ENCODE measurements at places on chromosomes 7 and 10.

DNA sequence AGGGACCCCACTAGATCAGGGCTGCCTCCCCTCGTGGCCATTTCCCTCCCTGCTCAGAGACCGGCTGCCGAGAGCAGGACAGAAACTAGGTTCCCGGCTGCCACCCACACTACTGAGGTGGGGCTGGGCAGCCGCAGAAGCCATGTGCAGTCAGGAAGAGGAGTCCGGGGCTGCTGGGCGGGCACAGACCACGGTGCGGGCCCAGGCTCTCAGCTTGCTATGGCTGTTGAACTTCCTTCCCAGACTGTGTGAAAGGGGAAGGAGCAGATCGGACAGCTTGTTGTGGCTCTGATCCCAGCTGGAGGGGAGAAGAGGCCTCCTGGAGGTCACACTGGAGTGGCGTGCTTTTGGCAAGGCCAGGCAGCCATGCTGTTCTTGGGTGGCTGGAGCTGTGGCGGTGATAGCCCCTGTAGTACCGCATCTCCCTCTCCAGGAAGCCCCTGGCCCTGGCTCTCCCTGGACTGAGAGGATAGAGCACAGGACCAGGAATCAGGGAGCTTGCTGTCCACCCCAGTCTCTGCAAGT, 56.8 kb downstream of the HK1 start:
- DNase-seq: no peak

DNA sequence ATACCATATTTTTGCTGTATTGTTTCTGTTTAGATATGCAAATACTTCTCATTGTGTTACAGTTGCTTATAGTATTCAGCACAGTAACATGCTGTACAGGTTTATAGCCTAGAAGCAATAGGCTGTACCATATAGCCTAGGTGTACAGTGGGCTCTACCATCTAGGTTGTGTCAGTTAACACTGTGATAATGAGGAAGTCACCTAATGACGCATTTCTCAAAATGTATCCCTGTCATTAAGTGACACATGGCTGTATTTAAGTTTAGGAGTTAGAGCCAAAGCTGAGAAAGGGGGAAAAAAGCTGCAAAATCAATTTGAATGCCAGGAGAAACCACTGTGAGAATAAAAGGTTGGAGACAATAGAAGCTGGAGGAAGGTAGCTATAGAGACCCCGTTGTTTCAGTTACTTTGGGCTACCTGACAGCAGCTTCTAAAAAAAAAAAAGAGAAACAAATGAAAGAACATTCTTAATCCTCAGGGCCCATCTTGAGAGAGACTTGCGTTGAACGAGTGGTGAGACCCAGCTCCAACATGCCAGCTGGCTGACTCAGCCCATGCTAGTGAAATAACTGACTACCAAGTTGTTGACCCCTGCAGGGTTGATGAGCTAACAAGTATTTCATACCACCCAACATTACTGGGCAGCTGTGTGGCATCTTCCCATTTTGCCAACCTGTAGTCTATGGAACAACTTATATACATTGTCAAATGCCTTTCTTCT, 8.7 kb downstream of the STARD3NL start:
- no peak for DNase-seq

DNA sequence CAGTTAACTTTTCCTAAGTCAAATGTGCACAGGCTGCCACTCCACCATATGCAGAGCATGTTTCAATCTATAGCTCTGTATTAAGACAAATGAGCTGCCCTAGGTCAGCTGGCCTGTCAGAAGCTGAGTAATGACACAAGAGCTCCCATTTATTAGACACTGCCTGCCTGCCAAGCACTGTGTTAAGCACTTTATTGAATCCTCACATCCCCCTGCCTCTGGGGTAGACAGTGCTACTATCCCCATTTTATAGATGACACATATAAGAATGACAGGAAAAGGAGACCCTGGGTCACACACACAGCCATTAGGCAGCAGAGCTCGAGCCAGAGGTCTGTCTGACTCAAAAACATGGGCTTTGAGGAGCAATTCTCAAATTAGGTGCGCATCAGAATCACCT, 179.8 kb upstream of the PDE1C start:
- no peak for DNase-seq

DNA sequence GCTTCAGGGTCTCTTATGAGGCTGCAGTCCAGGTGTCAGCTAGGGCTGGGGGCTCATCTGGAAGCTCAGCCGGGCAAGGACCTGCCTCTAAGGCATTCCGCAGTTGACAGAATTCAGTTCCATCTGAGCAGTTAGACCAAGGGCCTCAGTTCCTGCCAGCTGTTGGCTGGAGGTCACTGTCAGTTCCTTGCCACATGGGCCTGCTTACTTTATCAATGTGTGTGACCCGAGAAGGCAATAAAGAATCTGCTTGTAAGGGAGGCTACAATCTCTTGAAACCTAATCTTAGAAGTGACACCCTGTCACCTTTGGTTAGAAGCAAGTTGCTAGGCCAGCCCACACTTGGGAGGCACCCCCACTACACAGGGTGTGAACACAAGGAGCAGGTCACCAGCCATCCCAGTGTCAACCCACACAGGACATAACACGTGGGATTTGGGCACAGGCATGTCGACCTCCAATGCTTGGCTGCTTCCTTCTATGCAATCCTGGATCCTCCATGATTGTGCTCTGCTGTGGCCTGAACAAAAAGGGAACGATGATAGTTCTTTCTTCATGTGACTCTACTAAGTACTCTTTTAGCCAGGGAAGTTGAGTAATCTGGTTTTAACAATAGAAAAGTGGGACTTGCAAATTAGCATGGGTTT, 41.8 kb downstream of the MTURN start:
- no peak for DNase-seq

GRCh38 chr10:131198401-131198800, 113.1 kb downstream of the TCERG1L start:
- DNase-seq: no peak

GRCh38 chr10:33822774-33823173, 488.3 kb upstream of the NRP1 start:
- DNase-seq: no peak

- DNase-seq: no peak
Measured at GRCh38 chr7:118863966-118864365, 639.5 kb downstream of the ANKRD7 start.

DNA sequence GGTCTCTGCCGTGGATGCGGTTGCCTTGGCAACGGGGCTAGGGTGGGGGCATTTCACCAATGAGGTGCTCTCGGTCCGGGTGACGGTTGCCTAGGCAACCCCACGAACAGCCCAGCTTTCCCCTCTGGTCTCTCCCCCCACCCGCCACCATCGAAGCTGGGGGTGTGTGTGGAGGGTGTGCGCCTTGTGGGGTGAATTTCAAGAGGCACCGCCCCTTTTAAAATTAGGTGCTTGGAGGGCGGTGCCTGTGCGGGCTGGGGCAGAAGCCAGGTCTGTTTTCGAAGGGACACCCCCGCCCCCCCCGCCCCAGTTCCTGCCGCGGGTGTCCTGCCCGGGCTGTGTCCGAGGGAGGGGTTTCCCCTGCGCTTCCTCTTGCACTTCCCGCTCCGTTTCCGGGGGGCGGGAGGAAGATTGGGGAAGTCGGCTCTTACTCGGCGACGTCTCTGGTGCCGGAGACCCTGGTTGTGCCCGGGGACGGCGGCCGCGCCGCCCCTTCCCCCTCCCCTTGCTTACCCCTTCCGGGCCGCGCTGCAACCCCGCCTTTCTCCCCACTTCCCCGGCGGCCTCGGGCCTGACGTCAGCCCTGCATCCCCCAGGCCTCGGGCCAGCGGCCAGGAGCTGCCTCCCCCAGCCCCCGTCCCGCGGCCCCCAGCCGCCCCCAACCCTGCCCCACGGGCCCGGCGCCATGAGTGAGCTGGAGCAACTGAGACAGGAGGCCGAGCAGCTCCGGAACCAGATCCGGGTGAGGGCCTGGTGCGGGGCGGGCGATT, 2.2 kb downstream of the GNB2 start:
- DNase-seq: peak; percentile 86

DNA sequence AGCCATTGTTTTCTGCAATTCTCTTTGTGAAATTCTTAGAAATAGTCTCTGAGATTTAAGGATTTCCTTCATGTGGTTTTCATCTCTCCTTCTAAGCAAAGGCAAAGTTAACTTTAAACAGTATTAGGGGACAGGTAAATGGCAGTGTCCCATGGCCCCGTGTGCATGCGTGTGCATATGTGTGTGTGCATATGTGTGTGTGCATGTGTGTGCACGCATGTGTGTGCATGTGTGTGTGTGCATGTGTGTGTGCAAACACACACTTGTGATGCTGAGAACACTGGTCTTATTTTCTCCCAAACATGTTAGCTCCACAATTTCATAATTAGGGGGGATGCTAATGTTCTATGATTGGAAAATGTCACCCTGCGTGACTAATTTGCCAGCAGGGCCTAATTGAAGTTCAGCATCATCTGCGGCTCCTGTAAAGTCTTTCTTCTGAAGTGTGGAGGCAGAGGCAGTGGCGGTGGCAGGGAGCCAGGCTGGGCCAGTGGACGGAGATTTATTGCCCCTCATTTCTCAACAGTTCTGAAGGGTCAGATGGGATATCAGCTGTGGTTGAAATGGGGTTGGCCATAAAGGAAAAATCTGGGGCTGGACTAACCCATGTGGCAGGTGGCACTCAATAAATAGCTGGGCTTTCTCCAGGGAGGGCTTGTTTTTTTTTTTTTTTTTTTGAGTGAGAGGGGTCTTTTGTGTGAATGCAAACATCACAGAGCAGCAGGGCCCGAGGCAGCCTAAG, 289.3 kb upstream of the PODXL start:
- no peak for DNase-seq

DNA sequence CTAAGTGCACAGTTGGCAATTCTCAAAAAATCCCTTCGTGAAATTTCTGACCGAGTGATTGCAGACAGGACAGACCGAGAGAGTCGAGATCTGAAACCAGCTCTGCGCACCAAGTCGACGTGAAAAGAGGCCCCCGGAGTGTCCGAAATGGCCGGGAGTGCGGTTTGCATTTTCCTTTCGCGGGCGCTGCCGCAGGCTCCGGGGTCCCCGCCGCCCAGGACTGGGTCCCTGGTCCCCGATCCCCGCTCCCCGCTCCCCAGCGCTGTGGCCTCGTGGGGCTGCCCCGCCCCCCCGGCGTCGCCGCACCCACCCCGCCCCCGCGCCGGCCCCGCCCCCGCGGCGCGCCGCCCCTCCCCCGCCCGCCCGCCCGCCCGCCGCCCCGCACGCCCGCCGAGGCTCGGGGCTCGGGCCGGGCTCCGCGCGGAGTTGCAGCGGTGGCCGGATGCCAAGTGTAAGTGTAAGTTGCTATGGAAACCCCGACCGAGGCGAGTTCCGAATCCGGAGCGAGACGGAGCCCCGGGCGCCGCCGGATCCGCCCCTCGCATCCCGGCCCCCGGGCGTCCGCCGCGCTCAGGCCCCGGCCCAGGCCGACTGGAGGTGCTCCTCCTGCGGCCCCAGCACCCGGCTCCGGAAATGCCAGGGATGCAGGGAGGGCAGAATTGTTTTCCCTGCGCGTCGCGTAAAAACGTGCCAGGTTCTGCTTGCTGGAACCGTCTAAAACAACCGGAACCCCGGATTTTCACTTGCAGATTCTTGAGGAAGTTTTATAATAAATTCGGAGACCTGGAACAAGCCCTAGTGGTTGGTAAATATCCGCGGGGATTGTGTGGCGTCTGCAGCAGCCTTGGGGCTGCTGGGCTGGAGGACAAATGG, 4.6 kb downstream of the BMI1 start:
- peak; percentile 81 for DNase-seq

- no peak for DNase-seq
Measured at GRCh38 chr10:42960491-42960990, 116.3 kb upstream of the RET start.

DNA sequence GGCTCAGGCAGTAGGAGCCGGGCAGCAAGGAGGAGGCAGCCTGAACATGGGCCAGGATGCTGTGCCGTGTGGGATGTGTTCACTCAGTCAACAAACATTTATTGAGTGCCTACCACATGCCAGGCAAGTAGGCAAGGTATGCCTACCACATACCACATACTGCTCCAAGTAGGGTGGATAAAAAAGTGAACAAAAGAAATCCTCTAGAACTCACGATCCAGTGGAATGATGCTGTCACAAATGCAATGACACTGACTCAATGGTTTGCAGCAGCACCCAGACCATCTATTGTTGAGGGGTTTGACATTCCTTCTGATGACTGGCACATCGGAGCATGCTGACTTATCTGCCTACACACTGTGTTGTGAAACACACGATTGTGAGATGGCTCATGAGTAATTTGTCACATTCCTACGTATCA, 413.5 kb downstream of the NRG3 start:
- DNase-seq: no peak

DNA sequence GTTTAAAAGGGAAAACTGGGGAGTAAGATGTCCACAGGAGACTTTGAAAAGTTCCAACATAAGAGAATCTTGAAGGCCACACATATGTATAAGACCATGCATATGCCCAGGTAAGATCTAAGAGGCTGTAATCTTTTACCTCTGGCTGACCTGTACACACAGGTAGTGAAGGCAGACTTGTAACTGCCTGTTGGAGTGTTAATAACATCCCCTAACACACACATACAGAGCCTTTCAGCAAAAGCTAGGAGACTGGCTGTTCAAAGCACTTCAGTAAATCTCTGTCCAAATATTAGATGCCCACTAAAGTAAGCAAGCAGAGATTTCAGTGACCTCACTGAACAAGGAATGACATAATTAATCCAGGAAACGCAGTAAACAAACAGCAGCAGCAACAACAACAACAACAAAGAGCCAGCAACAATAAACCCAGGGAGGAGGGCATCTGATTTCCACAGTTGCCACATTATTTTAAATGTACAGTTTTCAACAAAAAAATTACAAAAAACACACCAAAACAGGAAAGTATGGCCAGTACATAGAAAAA, 15.0 kb downstream of the CYP51A1 start:
- no peak for DNase-seq

DNA sequence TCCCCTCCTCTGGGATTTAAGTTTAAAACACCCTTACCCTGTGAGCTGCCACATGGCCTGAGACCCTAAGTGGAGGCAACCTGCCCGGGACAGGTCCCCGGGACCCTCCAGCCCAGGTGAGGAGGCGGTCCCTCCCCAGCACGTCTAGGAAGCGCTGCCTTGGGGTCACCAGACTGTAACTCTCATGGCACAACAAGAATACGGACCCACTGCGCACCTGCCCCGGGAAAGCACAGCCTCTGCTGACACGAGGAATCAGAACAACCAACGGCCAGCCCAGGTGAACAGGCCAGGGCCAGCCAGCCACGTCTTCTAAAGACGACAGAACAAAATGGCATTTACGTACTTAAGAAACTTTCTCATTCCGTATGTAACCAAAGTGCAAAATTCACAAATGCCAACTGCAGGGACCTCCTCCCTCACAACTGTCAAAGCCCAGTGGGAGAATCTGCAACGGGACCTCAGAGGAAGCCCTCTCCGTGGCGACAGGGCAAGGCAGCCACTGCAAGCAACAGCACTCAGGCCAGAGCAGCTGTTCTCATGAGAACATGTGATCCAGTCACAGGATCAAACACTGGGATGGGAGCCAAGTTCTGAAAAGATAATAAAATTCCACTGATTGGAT, 208.4 kb downstream of the DIP2C start:
- DNase-seq: no peak

GRCh38 chr10:9450801-9451200, 1396.3 kb downstream of the GATA3 start:
- no peak for DNase-seq

All from GM19239 (cell line).